ENCODE measurements at places on chromosomes 6 and 20.

- no peak for DNase-seq
These were observed 100.9 kb upstream of the PMEPA1 start for GRCh38 chr20:57810511-57811373.

DNA sequence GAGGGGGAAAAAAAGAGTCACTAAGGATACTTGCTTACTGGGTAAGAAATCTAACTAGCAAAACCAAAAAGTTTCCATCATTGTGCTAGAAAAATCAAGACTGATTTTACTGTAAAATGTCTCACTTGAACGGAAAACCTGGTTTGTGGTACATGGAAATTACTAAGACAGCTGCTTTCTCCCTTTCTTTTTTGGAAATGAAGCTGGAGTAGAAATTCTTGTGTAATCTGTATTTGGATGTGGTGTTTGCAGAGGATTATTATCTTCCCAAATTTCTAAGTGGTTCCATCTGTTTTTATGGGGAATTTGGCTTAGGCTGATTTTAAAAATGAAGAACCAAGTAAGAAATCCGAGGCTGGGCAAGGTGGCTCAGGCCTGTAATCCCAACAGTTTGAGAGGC lies 20.4 kb downstream of the EPB41L2 start:
- DNase-seq, result no peak

DNA sequence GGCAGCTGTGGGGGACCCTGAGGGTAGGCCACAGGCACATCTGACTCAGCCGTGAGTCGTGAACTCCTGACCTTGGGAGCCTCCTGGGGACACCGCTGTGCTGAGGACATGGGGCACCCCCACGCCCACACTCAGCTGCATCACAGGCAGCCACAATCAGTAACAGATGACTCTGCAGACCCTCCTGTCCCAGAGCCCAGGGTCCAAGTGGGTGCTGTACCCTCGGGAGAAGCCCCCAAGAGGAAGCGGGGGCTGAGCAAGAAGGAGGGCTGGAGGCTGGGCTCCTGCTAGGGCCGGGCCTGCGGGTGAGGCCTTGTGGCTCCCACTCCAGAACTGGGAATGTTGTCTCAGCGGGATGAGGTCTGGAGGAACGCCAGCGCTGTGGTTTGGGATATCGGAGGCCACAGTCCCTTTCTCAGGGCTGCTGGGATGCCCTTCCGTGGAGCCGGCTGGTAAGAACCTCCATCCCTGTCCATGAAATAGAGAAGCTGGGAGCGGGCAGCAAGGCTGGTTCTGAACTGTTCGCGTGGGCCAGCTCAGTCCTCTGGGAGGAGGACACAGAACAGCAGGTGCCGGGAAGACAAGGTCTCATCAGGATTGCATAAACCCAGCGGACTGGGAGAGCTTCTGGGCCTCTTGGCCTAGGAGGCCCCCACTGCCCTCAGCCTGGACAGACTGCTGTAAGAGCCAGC lies 3.1 kb upstream of the LAMA5 start:
- no peak for DNase-seq

DNA sequence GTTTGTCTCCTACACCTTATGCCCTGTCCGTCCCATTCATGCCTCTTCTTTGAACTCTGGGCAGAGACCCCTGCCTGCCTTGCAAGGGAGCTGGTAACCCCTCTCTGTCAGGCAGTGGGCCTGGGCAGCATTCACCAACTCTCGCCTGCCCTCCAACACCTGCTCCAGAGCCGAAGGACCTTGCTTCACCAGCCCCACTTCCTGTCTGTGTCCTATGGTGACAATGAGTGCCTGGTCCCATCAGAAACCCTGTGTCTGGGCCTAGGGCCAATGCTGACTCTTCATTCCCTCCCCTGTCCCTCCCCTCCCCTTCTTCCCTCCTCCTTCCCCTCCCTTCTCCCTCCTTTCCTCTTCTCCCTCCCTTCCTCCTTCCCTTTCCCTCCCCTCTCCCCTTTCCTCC lies 22.8 kb upstream of the PCMTD2 start:
- no peak for DNase-seq

DNA sequence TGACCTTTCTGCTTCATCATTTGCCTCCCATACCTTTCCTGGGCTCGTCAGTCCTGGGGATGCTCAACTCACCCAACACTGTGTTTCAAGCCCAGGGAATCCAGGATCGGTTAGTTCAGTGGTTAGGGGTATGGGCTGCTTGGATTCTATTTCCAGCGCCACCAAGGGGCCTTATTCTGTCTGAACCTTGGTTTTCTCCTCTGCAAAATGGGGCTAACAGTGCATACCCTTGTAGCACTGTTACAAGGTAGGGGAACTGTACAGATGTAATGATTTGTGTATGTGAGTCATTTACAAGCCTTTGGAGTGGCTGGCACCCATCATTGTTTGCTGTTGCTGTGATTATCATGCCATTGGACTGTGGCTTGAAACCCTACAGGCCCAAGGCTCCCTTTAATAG lies 14.5 kb upstream of the CSNK2A1 start:
- DNase-seq, result no peak

- DNase-seq, result no peak
These were observed 68.2 kb downstream of the RTN4IP1 start for GRCh38 chr6:106560996-106561685.

- DNase-seq, result no peak
These were observed 188.3 kb upstream of the GMDS start for GRCh38 chr6:2433711-2434110.

DNA sequence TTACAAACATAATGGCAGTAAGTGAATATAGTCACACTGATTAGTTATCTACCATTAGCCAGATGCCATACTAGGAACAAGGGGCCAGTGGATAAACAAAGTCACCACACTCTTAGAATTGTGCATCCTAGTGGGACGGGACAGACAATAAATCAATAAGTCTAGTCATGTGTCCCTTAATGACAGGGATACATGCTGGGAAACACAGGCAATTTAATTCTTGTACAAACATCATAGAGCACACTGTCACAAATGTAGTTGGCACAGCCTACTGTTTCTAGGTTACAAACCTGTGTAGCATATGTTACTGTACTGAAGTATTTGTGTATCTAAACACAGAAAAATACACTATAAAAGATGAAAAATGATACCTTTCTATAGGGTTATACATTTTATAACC lies 123.0 kb upstream of the FAM184A start:
- DNase-seq, result no peak

GRCh38 chr6:75430631-75431325 lies 62.8 kb downstream of the FILIP1 start:
- no peak for DNase-seq

DNA sequence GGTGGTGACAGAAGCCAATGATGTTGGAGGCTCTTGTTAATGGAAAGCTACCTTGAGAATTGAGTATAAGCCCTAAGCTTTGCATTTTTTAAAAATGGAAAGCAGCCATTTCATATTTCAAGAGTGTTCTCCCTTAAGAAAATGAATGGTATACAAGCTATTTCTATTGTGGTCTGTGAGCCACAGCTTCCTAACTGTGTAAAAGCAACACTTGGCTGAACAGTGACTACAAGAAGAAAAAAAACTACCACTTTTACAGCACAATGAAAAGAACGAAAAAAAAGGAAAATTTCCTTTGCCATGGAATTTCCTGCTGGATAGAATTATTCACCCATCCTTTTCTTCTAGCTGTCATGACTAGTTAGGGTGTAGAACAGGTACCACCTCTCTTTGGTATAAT lies 397.1 kb upstream of the BTBD3 start:
- no peak for DNase-seq

DNA sequence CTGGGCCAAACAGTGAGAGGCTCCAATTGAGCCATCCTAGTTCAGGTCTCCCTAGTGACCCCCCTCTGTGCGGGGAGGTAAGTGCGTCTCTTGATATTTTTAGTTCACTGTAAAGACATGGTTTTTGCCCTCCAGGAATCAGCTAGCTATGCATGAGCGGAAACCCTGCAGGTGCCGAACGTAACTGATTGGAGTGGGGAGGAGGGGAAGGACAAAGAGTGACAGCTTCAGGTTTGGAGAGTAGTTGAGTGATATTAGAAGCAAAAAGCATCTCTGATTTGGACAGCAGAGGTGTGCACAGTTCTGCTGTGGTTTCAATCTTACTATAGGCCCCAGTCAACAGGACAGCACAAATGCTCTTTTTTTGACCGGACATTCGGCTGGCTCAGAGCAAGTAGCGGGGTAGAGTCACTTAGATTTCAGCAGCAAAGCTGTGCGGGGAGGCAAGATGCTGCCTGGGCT lies 31.8 kb downstream of the TBC1D7 start:
- no peak for DNase-seq

DNA sequence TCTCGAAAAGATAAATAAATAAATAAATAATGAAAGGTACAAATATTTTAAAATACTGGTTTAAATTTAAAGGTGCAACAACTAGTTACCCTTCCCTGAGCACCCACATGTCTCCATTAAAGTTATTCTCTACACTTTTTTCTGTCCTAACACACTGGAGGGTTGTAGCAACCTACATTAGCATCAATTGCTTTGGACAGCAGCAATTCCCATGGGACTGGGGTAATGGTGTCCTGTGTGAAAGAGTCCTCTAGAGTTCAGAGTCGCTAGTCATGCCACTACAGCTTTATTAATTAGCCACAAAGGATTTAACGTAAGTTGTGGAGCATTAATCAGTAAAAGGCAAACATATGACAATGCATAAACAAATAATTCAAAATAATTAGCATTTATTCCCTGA lies 14.1 kb upstream of the CD24 start:
- DNase-seq, result no peak

DNA sequence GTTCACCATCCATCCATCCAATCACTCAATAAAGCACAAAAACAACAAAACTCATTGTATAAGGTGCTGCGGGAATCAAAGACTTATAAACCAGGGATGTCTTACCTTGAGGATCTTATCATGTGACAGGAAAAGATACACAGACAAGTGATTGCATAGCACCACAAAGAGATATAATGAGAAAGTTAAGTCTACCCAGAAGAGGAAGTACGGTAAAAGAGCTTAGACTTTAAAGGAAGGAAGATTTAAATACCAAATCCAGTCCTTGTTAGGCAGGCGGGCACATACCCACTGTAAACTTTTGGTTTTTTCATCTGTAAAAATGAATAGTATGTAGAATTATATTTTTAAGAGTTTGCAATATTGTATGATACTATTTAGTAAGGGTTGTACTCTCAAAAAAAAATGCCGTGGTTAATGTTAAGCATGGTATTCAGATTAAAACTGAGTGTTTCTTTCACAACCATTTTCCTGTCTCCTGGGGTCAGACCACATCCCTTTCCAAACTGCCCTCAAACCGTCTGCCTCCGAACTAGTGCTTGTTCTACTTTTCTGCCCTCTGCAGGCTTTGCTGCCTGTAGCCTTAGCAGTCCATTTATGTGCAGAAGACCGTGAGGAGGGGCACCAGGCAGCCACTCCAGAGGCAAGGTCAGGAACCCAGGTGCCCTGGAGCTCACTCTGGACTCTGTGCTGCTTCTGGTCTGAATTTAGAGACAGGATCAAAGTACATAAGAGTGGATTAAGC lies 179.5 kb upstream of the SYNDIG1 start:
- DNase-seq, result no peak

DNA sequence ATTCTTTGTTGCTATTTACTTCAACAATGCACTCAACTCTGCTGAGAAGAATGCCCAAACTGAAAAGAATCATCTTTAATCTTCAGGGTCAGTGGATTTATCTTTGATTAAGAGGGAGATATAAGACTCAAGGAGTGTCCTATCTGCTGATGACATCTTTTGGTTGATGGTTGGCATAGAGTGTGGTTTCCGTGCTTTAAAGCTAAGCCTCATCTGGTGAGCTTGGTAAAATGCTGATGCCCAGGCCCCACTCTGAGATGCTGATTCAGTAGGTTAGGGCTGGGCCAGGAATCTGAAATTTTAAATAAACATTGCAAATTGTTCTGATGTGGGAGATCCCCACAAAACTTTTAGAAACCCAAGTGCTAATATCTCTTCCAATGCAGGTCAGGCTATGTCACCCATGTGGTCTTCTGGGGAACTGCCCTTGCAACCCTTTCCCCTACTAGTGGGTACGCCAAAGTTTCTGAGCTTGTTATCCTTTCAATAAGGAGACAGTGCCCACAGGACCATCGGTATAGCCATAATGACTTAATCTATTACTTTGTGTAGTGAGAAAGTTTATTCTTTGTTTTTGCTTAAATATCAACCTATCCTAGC lies 68.5 kb upstream of the ARMH2 start:
- no peak for DNase-seq

DNA sequence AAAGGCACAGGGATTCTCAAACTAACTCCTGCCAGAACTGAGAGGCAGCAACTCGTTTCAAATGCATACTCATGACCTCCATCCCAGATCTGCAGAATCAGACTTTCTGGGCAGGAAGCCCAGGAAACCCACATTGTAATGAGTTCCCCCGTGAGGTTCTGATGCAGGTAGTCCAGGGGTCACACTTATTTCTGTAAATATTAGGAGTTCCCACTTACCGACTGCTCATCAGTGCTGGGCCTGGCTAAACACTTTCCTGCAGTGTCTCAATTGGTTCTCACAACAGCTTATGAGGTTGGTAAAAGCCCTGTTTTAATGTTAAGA lies 11.6 kb downstream of the DUSP15 start:
- no peak for DNase-seq
